ENCODE measurements at places on chromosomes 1 and 21.

GRCh38 chr1:3646596-3646995 is 3.3 kb downstream of the WRAP73 start:
- no peak for DNase-seq

DNA sequence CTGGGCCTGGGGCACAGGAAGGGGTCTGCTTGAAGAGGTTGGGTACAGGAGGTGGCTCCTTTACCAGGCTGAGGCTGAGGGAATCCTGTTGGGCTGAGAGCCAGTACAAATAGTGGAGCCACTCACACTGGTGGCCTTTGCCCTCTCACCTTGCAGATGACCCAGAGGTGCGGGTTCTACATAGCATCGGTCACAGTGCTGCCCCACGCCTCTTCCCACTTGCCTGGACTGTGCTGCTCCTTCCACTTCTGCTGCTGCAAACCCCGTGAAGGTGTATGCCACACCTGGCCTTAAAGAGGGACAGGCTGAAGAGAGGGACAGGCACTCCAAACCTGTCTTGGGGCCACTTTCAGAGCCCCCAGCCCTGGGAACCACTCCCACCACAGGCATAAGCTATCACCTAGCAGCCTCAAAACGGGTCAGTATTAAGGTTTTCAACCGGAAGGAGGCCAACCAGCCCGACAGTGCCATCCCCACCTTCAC is 1.8 kb upstream of the SLC50A1 start:
- no peak for DNase-seq

GRCh38 chr1:3989465-3989864 is 89.4 kb upstream of the C1orf174 start:
- no peak for DNase-seq

- DNase-seq, result no peak
These were observed 513.0 kb downstream of the PTPRU start for GRCh38 chr1:29749024-29749945.

GRCh38 chr1:66437136-66437401 is 96.9 kb upstream of the SGIP1 start:
- no peak for DNase-seq

GRCh38 chr1:70355920-70356319 is 1.4 kb upstream of the ANKRD13C start:
- no peak for DNase-seq

DNA sequence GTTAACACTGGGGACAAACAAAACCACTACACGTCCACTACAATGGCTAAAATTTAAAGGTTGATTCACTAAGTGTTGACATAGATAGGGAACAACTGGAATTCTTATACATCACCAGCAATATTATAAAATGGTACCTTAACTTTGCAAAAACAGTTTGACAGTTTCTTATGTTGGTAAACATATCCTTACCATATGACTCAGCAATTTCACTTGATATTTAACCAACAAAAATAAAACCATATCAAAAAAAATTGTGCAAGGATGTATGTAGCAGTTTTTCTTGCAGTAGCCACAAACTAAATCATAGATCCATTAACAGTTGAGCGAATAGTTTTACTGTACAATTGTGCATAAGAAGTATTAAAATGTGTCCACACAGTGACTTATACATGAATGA is 5.3 kb upstream of the HSPA13 start:
- no peak for DNase-seq

GRCh38 chr1:115425442-115425841 is 87.4 kb upstream of the NGF start:
- DNase-seq, result no peak

GRCh38 chr1:226365831-226366231 is 42.1 kb downstream of the PARP1 start:
- peak; percentile 34 for DNase-seq

DNA sequence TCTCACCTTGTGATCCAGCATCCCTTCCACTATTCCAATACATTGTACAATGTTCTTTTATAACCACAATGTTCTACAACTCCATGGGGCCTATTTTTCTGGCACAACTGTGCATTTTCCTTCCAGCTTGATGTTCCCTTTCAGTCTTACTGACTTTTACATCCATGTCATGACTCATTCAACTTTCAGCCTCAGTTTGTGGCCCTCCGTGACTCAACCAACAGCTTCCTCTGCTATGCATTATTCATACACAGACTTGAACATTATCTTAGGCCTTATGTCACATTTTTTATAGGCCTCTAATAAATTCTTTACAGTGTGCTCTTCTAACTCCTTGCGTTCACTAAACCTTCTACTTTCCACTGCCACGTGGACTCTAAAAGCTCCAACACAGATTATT is 119.4 kb upstream of the PRMT6 start:
- DNase-seq, result peak; percentile 78

GRCh38 chr1:173097001-173097400 is 46.3 kb upstream of the TNFSF18 start:
- DNase-seq, result peak; percentile 17

All from fibroblast of pulmonary artery (primary cell).